ENCODE measurements at places on chromosomes 16 and 17.

GRCh38 chr17:75626496-75627038 is 6.7 kb upstream of the SMIM5 start:
- H3K4me1 ChIP-seq: no peaks in the 10 kb centered on the region
- no peak for DNase-seq
- no peak overlapping the region for H3K4me3 ChIP-seq

DNA sequence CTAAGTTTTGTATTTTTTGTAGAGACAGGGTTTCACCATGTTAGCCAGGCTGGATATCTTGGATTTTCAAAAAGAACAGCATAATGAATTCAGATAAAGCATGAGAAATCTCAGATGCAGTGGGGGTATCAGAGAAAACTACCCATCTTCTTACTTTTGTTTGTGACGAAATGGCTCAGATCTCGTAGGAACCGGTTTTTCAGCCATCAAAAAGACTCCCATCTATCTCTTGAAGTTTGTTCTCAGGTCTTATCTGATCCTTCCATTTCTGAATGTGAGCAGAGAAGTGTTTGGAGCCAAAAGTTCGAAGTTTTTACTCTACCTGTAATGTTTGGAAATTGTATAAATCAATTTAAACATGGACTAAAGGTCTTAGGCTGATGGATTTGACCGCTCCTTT is 57.2 kb downstream of the LDHD start:
- H3K4me1 ChIP-seq: peaks cover 17% of the 10 kb centered on the region
- DNase-seq: no peak
- H3K27me3 ChIP-seq: peaks cover 7% of the 10 kb centered on the region
- H3K27ac ChIP-seq: peak overlapping the region; percentile 16

GRCh38 chr17:42779936-42780850 is at the start of gene WNK4:
TSS of gene WNK4 (plus strand) at chr17:42780610. CDS start at chr17:42780699, 89 bp downstream.
- no peak within 1 kb of the TSS for H3K27ac ChIP-seq
- H3K27me3 ChIP-seq: peaks cover 45% of the 10 kb centered on the region
- peaks cover 21% of the 10 kb centered on the region for H3K4me1 ChIP-seq
- H3K4me3 ChIP-seq: no peak within 1 kb of the TSS

GRCh38 chr17:42568341-42569111 is 1.6 kb downstream of the MLX start:
- H3K4me3 ChIP-seq: peak overlapping the region; percentile 63
- H3K36me3 ChIP-seq: peaks cover 55% of the 10 kb centered on the region
- no peak for DNase-seq
- peak overlapping the region; percentile 64 for H3K27ac ChIP-seq
- H3K4me1 ChIP-seq: peaks cover 42% of the 10 kb centered on the region

- H3K36me3 ChIP-seq: peaks cover 18% of the 10 kb centered on the region
- H3K4me1 ChIP-seq: no peaks in the 10 kb centered on the region
- no peak for DNase-seq
- H3K4me3 ChIP-seq: no peak overlapping the region
Measured at GRCh38 chr16:81366316-81366932, 51.7 kb downstream of the GAN start.

All from activated naive CD8-positive, alpha-beta T cell treated with anti-CD3 and anti-CD28 coated beads, Interleukin-2, amount 50 U/mL, for 24 hours (primary cell).